ENCODE measurements at places on chromosomes 2 and 18.

GRCh38 chr2:40421631-40422297, 30.1 kb downstream of the SLC8A1 start:
- DNase-seq, result no peak

GRCh38 chr2:68091439-68092034, 28.7 kb upstream of the C1D start:
- no peak for DNase-seq

GRCh38 chr2:45905632-45905958, 254.1 kb downstream of the PRKCE start:
- DNase-seq, result no peak

DNA sequence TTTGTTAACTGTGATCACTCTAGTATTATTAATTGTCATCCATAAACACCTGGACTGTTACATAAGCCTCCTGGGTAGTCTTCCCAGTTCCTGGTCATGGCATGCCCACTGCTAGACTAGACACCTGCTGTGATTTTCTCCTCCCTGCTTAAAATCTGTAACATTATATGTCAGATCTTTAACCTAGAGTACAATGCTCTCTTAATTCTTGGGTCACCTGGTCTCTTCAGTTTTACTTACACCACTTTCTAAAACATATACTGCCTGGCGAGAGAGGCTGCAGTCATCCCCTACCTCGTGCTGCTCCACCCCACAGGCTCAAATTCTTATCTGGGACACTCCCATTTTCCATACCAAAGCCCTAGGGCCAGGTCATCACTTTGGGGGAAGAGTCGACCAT, 161.3 kb downstream of the CDH2 start:
- DNase-seq, result no peak

GRCh38 chr2:223979730-223980396, 22.6 kb downstream of the MRPL44 start:
- DNase-seq, result no peak

DNA sequence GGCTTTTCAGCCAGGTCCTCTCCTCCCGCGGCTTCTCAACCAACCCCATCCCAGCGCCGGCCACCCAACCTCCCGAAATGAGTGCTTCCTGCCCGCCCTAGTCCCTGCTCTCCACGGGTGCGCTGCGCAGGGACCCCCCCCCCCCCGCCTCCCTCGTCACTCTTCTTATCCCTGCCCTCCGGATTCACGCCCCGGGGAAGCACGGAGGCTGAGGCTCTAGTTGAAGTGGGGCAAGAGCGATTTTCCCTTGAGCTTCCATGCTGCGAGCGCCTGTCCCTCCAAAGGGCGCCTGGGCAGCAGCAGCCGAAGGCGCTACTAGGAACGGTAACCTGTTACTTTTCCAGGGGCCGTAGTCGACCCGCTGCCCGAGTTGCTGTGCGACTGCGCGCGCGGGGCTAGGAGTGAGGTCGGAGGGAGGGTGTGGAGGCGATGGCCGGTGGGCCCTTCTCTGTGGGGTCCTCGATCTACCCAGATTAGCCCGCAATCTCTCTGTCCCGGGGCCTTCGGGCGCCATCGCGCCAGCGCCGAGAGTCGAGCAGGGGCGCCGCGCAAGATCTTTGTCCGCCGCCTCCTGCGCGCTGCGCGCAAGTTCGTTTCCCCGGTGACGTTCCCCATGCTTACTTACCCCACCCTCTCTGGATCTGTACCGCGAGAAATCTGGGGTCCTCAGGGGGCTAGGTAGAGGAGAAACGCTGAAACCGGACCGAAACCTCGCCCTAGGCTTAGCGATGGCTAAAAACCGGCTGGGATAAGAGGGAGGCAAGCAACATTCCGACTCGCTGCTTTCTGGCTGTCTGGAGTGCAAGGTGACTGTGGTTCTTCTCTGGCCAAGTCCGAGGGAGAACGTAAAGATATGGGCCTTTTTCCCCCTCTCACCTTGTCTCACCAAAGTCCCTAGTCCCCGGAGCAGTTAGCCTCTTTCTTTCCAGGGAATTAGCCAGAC, 677 bp downstream of the GAD1 start:
- peak; percentile 5 for DNase-seq

DNA sequence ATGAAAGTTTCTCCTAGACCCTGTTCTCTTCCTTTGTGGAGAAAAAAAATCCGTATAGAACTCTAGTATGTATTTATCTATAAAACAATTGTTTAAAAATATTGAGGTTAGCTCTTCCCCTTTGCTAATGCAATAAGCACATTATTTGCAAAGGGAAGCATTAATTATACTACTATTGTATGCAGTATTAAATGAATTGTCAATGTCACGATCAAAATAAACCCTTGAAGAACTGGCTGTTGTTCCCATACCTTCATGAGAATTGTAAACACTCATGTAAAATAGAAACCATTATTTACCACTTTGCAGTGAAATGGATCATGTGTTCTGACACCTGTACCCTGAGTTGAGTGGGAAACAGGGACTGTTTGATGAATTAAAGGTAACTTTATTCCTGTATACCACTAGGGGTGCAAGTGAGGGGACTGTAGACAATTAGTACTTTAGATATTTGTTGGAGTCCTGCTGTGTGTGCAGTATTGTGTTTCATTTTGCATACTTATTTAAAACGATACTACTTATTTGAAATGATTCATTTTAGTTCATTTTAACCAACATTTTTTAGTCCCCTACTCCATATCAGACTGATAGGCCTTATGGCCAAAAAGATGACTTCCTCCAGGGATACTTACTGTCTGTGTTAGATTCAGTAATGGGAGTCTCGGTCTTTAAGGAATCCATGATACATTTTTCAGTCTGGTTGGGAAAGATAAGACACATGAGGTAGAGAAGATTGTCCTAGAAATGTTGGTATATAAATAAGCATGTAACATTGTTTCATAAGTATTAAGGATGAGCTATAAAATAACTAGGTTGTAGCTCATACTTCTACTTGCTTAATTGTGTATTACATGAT, 7.9 kb downstream of the PKP4 start:
- DNase-seq, result no peak

GRCh38 chr2:210072922-210073509, 70.6 kb downstream of the RPE start:
- no peak for DNase-seq

GRCh38 chr2:150167711-150168110, 319.8 kb downstream of the RND3 start:
- DNase-seq, result no peak

DNA sequence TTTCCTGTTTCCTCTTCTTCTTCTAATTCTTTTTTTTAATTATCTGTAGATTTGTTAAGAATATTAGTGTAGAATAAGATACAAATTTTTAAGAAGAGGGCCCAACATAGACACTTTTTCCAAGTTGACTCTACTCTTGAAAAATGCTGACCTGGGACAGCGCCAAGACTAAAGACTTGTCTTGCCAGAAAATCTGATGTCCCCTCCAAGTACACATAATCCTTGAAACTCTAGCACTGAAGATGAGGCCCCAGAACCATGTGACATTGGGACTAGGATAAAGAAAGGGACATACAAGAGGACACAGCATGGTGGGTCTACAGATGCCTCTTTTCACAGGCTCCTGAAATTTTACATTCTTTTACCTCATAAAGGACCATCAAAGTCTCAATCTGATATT, 271.6 kb upstream of the SESTD1 start:
- no peak for DNase-seq

- DNase-seq, result peak; percentile 59
These were observed 28.2 kb upstream of the BCL11A start for GRCh38 chr2:60581433-60582282.

GRCh38 chr2:241025639-241026038, 27.2 kb downstream of the SNED1 start:
- no peak for DNase-seq

- DNase-seq, result no peak
These were observed 220.2 kb upstream of the SMAD7 start for GRCh38 chr18:49170925-49171505.

DNA sequence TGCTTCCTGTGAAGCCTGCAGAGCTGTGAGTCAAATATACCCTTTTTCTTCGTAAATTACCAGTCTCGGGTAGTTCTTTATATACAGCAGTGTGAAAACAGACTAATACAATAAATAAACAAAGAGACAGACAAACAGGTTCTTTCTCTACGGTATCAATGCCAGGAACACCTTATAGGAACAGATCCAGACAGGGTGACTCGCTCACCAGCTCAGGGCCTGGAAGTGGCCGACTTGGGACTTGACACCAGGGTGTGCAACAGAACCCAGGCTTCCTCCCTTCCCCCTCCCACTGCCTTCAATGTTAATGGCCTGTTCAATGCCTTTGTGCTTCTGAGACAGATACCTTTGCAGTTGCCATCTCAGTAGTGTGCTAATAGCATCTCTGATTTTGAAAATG, 309.5 kb downstream of the ALK start:
- DNase-seq, result no peak

DNA sequence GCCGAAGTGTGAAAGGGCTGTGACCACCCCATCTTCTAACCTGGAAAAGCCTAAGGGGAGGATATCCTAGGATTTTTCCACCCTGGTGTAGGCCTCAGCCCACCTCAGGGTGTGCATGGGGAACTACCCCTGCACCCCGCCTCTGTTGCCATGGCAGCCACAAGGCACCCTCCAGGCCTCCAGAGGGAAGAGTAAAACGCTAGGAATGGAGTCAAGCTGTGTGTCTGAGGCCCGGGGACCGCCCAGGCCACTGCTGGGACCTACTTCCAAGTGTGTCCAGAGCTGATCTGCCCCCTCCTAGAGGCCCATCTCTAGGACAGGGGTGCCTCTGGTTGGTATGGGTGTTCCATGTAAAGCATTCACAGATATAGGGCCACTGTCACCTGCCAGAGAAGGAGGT, 86.7 kb downstream of the PLB1 start:
- no peak for DNase-seq

GRCh38 chr2:238848976-238849853, 1.3 kb downstream of the TWIST2 start:
- DNase-seq, result no peak

- no peak for DNase-seq
These were observed 34.1 kb upstream of the SLC39A10 start for GRCh38 chr2:195622966-195623365.

GRCh38 chr2:158960193-158960592, 8.2 kb upstream of the TANC1 start:
- no peak for DNase-seq

- peak; percentile 81 for DNase-seq
These were observed at the start of gene INPP5D for GRCh38 chr2:233059797-233060500. INPP5D (plus strand) TSS chr2:233060342; CDS start chr2:233060479, 137 bp downstream.

DNA sequence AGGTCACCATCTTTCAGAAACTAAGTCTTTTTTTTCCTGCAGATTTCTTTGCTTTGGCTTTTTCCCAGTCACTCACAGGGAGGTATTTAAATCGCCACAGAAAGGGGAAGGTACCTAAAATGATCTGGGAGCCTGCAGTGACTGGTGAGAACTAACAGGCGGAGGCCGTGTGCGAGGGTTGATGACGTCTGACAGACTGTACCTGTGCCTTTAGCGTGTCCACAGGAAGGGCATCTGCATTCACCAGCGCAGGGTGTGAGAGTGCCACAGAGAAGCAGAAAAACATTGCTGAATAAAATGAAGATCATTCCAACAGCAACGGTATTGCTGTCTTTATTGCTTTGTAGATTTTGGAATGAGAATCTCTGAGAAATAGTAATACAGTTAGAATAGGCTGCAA, 5.7 kb downstream of the CTDP1 start:
- peak; percentile 30 for DNase-seq

DNA sequence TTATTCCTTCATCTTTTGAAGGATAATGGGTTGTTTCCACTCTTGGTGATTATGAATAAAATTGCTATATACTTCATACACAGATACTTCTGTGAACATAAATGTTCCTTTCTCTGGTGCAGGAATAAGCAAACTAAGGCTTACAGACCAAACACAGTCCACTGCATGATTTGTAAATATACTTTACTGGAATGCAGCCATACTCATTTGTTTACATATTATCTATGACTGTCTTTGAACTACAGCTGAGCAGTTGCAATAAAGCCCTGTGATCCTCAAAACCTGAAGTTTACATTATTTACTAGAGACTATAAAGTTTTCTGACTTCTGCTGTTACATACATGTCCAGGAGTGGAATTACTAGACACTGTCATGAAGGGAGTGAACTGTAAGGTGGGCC, 381.0 kb upstream of the CNTNAP5 start:
- DNase-seq, result no peak

- DNase-seq, result no peak
These were observed 165.6 kb downstream of the TMEFF2 start for GRCh38 chr2:192029089-192029488.

DNA sequence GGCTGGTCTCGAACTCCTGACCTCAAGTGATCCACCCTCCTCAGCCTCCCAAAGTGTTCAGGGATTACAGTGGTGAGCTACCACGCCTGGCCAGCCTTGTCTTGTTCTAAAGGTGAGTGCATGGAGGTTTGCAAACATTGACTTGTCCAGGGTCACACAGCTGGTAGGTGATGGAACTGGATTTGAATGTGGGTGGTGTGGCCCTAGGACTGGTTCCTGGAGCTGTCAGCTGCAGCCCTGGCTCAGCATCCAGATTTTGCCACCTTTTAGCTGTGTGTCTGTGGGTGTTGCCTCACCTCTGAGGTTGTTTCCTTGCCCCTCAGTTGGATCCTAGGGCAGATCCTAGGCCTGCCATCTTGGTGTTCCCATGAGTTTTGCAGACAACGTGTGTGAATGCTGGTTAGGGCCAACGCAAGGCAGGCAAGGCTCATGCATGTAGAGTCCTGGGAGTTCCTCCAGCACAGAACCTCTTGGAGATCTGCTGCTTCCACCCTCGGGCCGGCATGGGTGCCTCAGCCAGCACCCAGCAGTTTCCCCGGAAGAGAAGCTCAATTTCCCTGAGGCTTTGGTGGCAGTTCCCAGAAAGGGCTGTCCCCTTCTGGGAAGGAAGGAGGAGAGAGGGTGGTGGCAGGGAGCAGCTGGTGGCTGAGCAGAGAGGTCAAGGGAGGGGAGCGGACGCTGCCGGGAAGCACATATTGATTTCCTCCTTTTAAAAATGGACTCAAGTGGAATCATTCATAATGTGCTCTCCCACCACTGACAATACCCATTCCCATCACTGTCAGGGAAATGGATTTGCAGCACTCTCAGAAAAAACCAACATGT, 127.6 kb upstream of the HS6ST1 start:
- no peak for DNase-seq

DNA sequence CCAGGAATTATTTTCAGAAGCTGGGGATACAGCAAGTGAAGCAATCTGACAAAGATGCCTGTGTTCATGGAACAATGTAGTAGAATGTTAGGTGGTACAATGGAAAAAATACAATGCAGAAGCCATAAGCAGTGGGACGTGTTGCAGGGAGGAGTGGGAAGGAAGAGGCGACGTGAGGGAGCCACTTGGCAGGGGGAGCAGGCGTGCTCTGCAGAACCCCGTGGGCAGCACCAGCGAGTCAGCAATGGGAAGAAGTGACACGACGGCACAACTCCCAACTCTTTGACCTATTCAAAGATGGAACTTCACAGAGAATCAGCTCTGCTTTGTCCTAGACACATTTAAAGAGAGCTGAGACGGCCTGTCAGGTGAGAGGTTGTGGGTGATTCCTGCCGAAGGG, 30.5 kb downstream of the PRELID3A start:
- DNase-seq, result no peak

DNA sequence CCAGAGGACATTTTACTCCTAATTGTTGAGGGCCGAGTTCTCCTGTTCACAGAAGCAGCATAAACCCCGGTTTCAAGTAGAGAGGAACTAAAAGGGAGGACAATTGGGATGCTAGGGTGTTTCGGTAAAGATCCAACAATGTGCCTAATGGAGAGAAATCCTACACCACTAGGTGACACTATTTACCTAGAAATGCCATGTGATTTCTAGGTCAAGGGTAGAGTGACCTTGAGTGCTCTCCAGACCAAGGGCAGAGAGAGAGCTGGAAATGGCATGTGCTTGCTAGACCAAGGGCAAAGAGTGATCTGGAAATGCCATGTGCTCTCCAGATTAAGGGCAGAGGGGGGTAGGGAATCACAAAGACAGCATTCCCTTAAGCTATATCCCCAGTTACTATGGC, 472.0 kb downstream of the DCDC2C start:
- no peak for DNase-seq

Measured in CD4-positive, alpha-beta T cell treated with Interleukin-6 for 4 hours (primary cell).